ENCODE measurements at places on chromosomes 4 and X. TPM values are rescaled to one million over a fixed set of nuclear protein-coding genes. Genes with fewer than 3 reads are reported as not detected.

DNA sequence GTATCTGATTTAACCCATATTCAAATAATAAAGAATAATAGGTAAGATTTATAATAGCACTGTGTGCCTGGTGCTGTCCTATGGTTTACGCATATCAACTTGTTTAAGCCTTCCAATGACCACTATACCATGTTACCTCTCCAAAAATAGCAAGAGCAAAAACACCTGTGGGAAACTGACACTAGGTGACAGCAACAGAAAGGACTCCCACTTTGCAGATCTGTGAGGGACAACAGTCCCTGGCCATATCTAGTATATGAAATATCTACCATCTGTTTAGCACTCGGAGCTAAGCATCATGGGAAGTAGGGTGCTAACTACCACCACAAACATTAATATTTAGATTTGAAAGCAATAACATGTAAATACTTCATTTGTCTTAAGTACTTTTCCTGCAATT lies 55.7 kb upstream of the TXK start:
- no peak for DNase-seq

GRCh38 chr4:8314691-8315255 lies 45.2 kb downstream of the HTRA3 start:
- no peak for DNase-seq

- no peak for DNase-seq
These were observed 208.1 kb upstream of the TET2 start for GRCh38 chr4:104938624-104939023.

- DNase-seq, result no peak
These were observed 26.3 kb upstream of the ZMAT1 start for GRCh38 chrX:101958139-101958538.

DNA sequence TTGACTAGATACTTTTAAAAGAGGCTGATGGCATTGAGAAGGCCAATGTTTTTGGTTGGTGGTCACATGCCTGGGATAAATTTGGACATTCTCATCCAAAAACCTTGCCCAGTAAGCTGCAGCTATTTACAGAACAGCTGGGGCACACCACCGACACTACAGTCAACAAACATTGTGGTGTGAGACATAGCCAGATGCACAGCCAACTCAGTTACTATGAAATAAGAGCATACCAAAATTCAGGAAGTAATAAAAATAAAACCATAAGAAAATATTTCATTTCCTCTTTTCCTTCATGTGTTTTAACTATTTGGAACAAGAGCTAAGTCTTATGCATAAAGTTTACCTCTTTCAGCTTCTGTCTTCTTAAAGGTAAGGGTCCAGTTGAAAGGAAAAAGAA lies 8.8 kb downstream of the PPM1K start:
- DNase-seq, result no peak

GRCh38 chr4:14054391-14054790 lies 426.9 kb upstream of the BOD1L1 start:
- no peak for DNase-seq

DNA sequence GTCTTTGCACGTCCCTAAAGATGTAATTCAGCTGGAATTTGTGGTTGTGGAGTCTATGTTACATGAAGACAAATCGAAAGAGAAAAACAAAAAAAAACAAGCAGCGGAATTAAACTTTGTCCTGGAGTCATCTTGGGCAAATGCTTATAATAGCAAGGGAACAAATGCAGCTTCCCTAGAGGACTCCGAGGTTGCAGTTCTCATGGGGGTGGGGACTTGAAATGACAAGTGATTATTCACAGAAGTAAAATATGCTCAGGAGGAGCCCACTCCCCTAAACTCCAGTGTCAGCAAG lies 362.4 kb downstream of the ARHGAP24 start:
- no peak for DNase-seq

DNA sequence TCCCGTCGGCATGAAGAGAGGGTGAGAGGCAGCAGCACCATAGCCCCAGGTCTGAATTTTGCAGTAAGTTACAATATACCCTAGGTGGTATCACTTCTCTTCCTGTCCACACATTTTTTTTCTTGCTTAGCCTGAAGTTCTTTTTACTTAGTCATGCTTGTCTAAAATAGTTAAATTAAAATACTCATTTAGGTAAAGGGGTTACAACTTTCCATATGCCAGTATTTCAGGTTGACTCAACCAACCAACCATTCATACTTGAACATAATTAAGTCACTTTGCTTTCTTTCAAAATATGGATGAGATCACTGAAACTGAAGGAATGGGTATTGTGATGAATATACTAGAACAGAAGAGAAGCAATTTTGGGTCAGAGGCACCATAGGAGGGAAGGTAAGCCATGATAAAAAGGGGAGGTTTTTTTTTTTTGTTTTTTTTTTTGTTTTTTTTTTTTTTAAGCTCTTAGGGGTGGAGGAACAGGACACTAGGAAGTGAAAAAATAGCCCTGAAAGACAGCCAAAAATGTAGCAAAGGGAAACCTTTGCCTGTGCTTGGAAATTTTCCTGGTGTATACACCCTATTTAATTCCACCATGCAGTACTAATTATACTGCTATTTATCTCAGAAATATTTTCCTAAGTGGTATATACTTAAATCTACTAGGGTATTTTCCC lies 41.8 kb downstream of the RPS6KA3 start:
- DNase-seq, result no peak

DNA sequence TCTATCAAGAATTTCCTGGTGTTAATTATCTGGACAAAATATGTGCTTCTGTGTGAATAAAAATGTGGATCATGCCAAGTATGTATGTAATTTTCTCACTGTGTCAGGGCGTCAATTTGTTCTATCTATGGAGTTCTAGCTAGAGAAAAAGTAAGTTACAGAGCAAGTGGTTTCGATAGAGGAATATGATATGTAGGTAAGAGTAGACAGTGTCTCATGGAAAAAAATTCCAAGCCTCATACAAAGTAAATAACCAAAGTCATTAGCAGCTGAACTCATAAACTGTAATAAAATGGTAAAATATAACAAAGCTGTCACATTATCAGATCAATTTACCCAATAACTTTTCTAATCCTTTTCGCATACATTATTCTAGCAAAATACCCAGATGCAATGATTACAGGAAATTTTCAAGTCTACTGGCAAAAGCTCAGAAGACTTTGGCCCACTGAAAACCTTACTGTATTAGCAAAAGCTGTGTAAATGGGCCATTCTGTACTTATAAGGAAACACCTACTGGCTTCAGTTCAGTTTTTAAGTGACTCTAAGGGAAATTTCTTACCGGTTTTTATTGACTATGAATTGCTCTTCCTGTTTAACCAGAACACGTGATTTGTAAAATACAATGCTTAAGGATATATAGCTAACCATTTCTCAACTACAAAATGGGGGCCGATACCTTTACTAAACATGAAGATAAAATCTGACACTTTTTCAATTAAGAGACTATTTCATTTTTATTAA lies 121.0 kb upstream of the ARSJ start:
- DNase-seq, result no peak

DNA sequence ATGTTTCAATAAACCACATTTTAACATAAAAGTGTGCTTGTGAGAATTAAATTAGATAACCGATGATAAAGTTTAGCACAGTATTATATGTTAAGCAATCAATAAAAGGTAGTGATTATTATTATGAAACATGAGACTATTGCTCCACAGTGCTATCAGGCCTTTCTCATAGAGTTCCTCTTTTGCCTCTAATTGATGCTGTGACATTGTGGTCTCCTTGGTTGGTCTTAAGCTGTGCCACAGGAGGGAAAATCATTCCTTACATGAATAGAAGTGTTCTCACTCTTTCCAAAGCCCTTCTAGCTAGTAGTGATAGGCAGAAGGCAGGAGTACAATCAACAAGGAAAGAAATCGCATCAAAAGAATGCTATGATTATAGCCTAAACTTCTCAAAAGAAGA lies 9.2 kb upstream of the PDHA2 start:
- no peak for DNase-seq

DNA sequence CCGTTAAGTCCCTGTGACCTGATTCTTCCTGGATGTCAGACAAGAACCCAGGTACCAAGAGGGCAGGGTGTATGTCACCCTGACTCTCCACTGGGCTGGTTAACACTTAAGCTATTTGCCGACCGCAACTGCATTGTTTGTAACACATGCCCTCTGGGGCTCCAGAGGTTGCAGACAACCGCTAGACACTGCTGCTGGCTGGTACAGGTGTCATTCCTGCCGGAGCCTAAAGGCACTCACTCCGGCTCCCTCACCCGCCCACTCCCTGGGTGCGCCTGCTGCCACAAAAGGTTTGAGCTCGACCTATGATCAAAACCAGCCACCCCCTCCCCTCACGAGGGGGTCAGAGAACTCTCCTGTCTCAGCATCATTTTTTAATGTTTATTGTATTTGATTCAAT lies 208.2 kb downstream of the FAT4 start:
- no peak for DNase-seq

DNA sequence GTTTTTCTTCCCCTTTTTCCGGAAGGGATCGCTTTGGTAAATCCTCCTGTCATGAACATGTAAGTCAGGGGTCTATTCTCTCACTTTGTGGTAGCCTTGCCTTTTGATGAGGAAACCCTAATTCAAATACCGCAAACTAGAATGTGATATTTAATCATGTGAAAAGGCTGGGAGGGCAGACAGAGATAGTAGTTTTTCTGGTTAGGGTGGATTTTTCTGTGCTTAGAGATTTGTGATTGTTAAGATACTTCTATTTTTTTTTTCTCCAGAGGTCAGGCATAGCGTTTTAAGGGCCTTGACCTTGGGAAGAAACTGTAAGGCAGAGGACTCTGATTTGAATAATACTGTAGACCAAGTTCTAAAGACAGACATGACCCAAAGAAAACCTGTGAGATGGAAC lies 41.8 kb upstream of the PACRGL start:
- no peak for DNase-seq

- no peak for DNase-seq
These were observed 25.9 kb downstream of the ADH1A start for GRCh38 chr4:99264927-99265326.

DNA sequence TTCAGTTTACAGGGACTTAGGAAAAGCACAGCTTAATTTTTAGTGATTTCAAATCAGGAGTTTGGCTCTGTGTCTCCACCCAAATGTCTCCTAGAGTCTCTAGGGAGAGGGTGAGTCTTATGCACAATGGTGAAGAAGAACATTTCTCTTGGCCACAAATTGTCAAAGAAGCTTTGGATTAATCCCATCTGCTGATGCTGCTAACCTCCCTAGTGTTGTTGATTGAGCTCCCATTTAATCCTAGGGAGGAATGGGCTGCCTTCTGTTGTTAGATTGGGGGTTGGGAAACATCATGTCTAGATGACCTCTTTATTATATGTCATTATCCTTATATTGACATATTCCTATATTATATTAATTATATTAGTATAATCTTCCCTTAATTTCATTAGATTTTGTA lies 50.0 kb upstream of the PASD1 start:
- no peak for DNase-seq

DNA sequence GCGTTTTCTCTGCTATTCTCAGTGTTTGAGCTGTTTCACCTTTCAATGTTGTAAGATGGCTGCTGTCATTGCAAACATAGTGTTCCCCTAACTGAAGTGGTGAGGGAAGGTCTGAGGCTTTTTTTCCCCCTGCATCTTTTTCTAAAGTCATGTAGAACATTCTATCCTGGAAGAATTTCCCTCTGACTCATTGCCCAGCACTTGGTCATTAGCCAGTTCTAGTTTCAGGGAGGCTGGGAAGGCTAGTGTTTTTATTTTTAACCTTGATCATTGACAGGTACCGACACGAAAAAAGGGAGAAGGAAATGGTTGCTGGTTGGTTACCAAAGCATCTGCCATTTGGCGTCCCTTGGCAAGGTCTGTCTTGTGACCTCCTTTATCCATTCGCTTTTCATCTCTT lies 6.6 kb downstream of the LANCL3 start:
- no peak for DNase-seq

- no peak for DNase-seq
These were observed 548.9 kb downstream of the PPP4R3C start for GRCh38 chrX:26914232-26914631.

GRCh38 chrX:130401415-130402207 lies at the start of gene RBMX2:
Gene RBMX2, plus strand, starts transcription at chrX:130401987. Its CDS starts 46 bp downstream, at chrX:130402033.
- DNase-seq, result peak; percentile 31

GRCh38 chr4:6367371-6367851 lies 97.8 kb downstream of the WFS1 start:
- no peak for DNase-seq

DNA sequence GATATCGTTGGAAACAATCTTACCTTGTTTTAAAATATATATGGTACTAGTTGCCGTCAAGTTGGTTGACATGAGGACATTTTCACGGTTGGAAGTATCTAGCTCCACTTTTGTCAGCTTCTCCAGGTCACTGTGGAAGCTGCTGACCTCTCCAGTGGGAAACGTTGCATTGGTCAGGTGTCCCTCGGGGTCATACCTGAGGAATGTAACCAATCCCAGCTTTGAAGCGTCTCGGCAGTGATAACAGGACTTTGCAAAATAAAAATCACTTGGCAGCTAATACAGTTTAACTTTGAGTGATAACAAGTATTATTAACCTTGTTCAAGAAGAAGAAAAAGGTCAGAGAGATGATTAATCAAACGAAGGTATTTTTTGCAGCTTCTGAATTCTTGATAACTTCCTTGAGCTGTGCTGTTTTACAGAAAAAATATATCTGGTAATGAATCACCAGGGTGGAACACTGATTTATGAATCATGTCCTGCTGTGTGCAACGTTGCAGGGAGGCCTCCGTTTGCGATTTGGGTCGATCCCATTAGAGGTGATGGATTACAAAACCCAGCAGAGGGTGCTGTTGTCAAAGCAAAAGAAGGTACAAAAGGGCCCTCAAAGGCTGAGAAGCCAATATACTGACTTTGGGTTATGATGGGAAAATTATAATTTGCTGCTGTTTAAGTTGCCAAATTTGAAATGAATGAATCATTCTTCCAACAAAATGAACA lies 60.1 kb downstream of the SH2D1A start:
- DNase-seq, result peak; percentile 8

DNA sequence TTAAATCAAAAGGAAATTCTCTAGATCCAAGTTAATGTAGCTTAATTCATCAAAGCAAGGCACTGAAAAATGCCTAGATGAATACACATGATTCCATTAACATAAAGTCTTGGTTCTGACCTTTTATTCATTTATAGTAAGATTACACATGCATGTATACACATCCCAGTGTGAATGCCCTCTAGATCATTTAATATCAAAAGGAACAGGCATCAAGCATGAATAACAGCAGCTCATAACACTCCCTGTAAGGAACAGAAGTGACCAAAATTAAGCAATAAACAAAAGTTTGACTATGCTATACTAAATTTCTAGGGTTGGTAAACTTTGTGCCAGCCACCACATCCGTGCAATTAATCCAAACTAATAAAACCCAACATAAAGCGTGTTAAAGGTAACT lies 511.5 kb downstream of the SPIN4 start:
- DNase-seq, result no peak

- no peak for DNase-seq
These were observed 309.4 kb downstream of the MAPK10 start for GRCh38 chr4:86050496-86050895.

GRCh38 chr4:178165251-178165950 lies 723.2 kb upstream of the AGA start:
- no peak for DNase-seq

NCBP2L gene
- not detected for total RNA-seq

CXXC4 gene
- total RNA-seq, result 128 TPM

HS6ST2 gene
- total RNA-seq, result 5.0 TPM

SEPTIN6 gene
- 43.0 TPM for total RNA-seq

PFKFB1 gene
- not detected for total RNA-seq

P2RY4 gene
- 0.16 TPM for total RNA-seq

ENPP6 gene
- total RNA-seq, result 0.94 TPM

SEPSECS gene
- total RNA-seq, result 14.8 TPM

NLRP2B gene
- total RNA-seq, result 0.16 TPM

GIMD1 gene
- not detected for total RNA-seq
